NCI-H2107 (cell line): ENCODE measurements at places on chromosomes 4 and X.
A peak's percentile ranks its signal among the peaks of the same experiment; 100 is the strongest.

DNA sequence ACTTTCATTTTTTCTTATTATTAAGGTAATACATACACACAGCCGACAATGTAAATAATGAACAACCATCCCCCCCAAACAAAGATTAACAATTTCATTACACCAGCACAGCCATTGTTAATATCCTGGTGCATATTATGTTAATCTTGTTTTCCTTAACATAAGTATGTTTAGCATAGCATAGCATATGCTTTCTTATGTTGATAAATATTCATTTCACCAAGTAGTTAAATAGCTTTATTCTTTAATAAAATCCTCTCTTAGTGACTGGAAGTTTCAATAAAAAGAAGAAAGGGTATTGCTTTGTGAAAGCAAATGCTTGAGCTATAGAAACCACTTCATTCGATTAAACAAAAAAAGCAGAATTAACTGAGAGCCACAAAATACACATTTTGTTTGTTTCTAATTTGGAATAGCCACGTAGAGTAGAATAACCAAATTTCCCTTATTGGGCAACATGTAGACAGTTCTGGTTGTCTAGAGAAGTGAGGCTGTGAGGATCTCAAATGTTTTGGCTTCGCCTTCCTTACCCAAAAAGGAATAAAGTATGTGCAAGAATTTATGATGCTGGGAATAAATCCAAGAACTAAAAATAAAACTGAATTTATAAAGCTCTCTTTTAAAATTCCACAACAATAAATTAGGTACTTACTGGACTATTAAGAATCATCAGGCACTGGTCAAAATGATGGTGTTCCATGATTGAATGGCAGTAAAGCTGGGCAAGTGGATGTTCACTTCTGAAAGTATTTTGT lies 118.0 kb downstream of the PDE5A start:
- DNase-seq = no peak

DNA sequence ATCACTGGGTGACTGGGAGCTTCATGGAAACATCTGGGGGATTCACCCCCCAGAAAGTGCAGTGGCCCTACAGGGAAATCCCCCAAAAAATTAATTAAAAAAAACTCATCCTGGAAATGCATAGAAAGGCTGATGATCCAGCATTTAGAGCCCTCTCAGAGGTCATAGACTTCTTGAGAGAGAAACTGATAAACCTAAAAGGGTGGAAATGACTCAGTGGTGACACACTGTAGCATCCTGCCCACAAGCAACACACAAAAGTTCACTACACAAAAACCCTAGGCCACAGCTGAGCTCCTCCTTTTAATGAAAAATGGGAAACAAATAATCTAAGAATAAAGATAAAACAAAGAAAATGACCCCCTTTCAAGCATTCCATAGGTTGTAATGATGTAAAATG lies 911.5 kb downstream of the GLUD2 start:
- DNase-seq = no peak

DNA sequence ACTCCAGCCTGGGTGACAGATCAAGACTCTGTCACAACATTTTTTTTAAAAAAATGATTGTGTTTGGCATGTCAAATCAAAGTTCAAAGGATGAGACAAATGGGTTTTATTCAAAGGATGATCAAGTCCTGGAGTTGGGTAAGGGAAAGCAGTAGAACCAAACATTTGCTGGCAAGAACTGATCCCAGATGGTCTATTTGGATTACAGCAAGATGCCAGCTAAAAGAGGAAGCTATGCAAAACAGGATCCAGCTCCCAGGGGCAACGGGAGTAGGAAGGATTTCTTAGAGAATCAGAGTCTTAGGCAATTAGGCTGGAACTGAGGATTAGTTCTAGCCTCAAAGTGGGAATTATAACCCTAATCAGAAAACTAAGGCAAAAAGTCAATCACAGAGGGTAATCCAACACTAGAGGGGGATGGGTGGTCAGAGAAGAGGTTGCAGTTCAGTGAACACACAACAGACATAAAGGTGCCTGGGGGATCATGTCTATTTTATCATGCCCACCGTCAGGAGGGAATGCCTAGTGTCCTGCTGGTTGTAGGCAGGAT lies 133.0 kb upstream of the PLS3 start:
- DNase-seq = no peak

DNA sequence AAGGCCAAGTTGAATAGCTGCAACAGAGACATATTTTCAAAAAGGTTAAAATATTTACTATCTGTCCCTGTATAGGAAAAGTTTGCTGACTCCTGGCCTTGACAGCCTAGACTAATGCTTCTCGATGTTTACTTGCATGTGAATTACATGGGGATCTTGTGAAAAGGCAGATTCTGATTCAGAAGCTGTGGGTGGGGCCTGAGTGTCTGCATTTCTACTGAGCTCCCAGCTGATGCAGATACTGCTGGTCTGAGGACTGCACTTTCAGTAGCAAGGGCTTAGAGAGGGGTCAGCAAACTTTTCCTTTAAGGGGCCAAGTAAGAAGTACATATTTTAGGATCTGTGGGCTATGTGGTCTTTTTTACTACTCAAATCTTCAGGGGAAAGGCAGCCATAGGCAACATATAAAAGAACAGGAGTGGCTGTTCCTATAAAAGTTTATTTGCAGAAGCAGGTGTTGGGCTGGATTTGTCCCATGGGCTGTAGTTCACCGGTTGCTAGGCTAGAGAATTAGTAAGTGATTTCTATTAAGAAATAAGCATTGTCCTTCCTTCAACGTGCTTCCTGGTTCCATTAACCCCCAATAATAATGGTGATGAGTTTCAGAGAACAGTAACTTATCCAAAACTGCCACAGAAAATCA lies 97.2 kb upstream of the PDE5A start:
- no peak for DNase-seq

GRCh38 chrX:139196890-139197289 lies 333.6 kb upstream of the F9 start:
- DNase-seq = no peak

DNA sequence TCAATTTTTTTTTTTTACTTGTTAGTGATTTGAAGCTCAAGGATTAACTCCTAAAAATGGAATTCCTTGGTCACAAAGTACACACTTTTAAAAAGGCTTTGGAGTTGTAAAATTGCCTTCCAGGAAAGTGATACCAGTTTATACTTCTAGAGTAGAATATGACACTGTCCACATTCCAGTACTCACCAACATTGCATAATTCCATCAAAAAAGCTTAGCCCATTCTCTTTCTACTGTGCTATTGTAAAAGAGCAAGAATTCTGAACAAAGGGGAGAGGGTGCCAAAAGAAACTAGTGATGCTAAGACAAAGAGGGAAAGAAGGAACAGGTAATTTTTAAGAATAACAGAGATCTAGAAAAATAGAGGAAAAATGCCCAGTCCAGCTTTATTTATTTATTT lies 10.4 kb upstream of the PHOX2B start:
- DNase-seq = no peak

GRCh38 chr4:17708992-17709762 lies 72.2 kb downstream of the FAM184B start:
- DNase-seq = no peak

GRCh38 chr4:36215627-36216026 lies 28.7 kb downstream of the ARAP2 start:
- DNase-seq = no peak

- DNase-seq = no peak
Observed at GRCh38 chr4:104488151-104488550, 6.5 kb downstream of the CXXC4 start.

GRCh38 chr4:153988492-153989363 lies 199.8 kb upstream of the SFRP2 start:
- DNase-seq = no peak

- no peak for DNase-seq
Observed at GRCh38 chr4:7151668-7152227, 40.6 kb upstream of the SORCS2 start.

DNA sequence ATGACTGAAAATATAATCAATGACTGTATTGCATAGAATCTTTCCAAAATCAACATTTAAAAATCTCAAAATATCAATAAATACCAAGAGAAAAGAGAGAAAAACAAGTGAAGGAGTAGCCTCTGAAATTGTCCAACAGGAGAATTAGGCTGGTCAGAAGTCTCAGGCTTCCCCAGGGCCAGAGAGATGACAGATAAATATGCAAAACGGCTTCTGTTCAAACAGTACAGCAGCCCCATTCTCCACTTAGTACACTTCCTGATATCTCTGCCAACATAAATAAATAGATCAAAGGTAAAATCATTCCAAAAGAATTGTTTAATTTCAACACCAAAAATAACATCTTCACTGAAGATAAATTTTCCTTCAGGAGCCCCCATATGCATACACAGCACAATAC lies 204.7 kb upstream of the GABRA2 start:
- no peak for DNase-seq

DNA sequence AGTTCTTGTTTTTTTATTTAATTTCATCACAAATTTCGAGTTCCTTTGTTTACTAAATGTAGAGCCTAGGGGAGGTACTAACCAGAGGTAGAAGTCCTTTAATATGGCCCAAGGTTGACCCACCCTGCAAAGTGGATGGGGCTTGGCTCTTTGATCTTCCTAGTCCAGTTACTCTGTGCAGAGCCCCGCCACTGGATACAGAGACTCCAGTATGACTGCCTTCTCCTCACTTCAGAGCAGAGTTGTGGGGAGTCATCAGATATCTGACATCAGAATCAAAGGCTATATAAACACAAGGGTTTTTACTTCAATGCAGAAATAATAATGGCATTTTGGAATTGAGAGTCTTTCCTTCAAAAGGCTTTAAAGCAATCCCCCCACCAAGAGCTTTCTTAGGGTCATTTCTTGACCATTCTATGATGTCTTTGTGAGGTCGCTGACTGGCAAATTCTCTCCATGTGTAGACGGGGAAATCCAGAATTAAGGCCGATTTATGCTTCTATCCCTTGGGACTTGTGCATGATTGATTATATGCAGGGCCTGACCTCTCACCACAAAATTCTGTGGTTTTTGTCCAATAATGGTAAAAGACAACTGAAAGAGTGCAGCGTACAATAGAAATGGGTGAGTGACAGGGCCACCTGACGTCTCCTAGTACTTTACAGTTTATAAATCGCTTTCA lies 88.3 kb upstream of the CITED1 start:
- no peak for DNase-seq

GRCh38 chr4:43132010-43132582 lies 239.6 kb downstream of the GRXCR1 start:
- DNase-seq = no peak

DNA sequence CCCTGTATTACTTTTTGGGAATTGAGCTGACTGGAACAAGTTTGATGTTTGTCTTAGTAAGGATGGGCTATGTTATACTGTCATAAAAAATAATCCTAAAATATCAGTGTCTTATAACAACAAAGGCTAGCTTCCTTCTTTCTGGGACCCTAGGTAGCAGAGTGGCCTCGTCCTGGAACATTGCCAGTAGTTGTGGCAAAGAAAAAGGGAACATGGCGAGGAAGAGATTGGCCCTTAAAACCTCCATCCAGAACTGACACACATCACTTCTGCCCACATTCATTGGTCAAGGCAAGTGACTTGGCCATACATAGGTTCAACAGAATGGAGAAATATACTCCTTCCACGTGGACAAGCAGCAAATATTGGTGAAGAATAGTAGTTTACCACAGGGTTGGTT lies 287.9 kb downstream of the PPP1R2C start:
- no peak for DNase-seq

- no peak for DNase-seq
Observed at GRCh38 chrX:109874548-109874947, 128.4 kb upstream of the TMEM164 start.

GRCh38 chrX:155023907-155024833 lies 1.6 kb upstream of the F8 start:
- no peak for DNase-seq

- DNase-seq = no peak
Observed at GRCh38 chr4:140870427-140870826, 114.2 kb upstream of the TBC1D9 start.

GRCh38 chr4:6365545-6366086 lies 96.0 kb downstream of the WFS1 start:
- no peak for DNase-seq

- DNase-seq = no peak
Observed at GRCh38 chr4:183223053-183223452, 97.0 kb downstream of the CLDN22 start.

DNA sequence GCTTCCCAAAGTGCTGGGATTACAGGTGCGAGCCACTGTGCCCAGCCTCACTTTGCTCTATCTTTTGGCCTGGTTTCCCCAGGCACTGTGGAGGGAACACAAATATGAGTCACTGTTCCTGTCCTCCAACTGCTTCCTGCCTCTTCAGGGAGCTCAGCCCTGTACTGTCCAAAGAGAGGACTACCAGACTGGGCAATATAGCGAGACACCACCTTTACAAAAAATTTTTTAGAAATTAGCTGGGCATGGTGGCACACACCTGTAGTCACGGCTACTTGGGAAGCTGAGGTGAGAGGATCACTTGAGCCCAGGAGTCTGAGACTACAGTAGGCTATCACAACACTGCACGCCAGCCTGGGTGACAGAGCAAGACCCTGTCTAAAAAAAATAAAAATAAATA lies 16.9 kb upstream of the WAS start:
- DNase-seq = no peak

GRCh38 chrX:14039344-14039743 lies 9.7 kb upstream of the GEMIN8 start:
- DNase-seq = peak; percentile 23

DNA sequence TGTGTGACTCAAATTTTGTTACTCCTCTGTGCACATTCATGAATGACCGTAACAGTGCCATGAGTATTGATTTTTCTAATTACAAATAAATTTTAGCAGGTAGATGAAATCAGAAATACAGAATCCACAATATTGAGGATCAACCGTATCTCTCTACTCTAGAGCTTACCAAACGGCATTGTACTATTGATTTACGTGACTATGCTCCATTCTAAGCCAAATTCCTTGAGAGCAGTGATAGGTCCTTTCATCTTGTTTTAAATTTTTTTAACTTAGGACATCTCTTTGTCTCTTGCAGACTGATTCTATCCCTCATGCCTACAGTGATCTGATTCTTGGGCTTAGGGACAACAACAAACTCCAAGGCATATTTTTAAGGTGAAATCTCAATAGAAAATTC lies 172.3 kb upstream of the C1QTNF7 start:
- DNase-seq = no peak

DNA sequence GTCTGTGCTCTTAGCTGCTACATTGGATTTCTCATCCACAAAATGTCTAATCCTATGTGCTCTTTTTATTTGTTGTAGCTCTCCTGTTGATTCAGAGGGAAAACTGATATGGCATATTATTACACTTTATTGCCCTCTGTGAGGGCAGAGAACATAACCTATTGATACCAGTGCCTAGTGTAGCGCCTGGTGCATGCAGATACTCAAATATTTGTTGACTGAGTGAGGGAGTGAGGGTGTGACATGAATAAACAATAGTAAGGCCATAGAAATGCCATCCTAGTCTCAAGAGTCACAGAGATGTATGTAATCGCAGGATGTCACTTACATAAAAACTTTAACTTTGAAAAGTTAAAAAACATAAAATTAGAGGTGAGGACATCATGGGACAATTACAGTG lies 159.1 kb downstream of the SHROOM3 start:
- no peak for DNase-seq

DNA sequence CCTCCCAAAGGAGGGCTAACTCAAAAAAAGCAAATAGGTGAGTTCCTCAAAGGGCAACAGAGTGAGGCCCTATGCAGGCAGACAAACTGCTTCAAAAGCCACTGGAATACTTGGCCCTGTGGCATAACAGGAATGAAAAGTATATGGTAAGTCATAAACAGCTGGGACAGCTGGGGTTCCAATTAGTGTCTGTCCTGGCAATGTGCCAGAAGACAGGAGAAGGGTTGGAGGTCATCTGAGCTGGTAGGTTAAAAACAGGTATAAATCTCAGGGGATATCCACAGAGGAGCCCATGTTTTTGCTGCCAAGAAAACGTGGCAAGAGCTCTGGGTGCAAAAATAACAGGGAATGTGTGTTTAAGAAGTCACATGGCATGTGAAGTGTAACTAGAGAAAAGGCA lies 111.6 kb downstream of the APOOL start:
- no peak for DNase-seq
